ENCODE measurements at places on chromosomes 12 and 14.

- peak; percentile 21 for DNase-seq
Measured at GRCh38 chr12:46983959-46984841, 95.2 kb upstream of the PCED1B start.

DNA sequence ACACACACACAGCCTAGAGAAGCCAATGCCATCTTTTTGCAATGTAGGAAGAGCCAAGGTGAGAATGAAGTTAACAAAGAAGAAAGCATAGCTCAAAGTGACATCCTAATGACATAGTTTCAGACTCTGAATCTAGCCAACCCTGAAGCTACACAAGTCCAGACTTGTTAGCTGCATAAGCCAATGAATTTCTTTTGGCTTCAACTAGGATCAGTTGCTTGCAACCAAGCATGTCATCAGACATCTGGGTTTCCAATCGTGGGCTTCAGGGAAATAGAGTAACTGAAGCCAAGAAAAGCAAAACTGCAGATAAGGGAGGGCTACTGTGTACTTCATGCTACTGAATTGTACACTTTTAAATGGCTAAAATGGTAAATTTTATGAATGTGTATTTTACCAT lies 4.4 kb upstream of the GPHN start:
- DNase-seq = no peak

DNA sequence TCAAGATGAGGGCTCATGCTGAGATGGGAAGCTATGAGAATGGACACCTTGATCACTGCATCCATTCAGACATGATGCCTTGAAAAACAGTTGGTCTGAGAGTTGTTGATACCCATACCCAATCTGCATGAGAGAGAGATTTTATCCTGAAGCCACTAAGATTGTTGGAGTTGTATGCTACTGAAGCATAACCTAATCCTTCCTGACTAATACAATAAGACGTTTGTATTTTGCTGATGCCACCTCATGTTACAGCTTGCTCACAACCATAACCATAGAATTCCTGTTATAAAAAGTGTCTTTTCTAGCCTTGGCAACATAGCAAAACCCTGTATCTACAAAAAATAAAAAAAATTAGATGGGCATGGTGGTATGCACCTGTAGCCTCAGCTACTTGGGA lies 12.7 kb upstream of the SERPINA1 start:
- no peak for DNase-seq

GRCh38 chr14:57712102-57712501 lies 153.8 kb downstream of the SLC35F4 start:
- no peak for DNase-seq

DNA sequence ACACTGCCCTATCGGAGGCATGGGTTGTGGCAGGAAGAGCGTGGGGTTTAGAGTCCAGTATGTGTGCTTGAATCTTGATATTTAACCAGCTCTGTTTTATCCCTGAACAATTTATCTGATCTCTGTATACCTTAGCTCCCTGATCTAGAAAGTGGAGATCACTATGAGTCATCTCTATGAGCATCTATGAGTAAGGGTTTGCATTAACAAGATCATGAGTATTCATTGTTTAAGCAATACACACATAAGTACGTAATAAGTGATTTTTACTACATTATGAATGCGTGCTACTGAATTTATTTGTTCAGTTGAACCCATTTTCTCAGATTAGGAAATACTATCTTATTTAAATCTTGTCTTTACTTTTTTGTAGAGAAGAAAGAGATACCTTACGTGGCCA lies 49.4 kb downstream of the GPATCH2L start:
- no peak for DNase-seq

DNA sequence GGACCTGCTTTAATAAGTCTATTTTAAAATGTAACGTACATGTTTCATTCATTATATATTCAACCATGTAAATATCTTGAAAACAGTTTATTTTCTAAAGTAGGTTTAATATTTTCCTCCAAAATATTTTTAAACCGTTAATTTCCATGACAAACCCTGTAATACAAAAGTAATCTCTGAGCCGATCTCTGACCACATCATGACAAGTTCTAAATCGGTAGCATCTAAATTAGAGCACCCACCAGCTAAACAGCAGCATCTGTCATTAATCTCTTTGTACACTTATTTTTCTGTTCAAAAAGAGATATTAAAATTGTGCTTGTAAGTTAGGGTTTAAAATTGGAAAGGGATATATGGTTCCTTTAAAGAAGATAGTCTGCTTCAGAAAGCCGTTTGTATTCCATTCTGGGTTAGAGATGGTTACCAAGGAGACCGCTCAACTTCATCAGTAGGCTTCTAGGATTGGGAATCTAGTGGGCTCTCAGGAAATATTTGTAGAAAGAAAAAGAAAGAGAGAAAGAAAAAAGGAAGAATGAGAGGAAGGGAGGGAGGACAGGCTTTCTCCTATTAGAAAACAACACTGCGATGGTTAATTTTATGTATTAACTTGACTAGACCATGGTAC lies 232.5 kb upstream of the FOXN3 start:
- no peak for DNase-seq

- no peak for DNase-seq
Measured at GRCh38 chr12:92695577-92695976, 7.2 kb upstream of the PLEKHG7 start.

GRCh38 chr14:75667099-75667765 lies 6.2 kb downstream of the TTLL5 start:
- no peak for DNase-seq

GRCh38 chr12:17104801-17105200 lies 498.8 kb upstream of the LMO3 start:
- DNase-seq = no peak

DNA sequence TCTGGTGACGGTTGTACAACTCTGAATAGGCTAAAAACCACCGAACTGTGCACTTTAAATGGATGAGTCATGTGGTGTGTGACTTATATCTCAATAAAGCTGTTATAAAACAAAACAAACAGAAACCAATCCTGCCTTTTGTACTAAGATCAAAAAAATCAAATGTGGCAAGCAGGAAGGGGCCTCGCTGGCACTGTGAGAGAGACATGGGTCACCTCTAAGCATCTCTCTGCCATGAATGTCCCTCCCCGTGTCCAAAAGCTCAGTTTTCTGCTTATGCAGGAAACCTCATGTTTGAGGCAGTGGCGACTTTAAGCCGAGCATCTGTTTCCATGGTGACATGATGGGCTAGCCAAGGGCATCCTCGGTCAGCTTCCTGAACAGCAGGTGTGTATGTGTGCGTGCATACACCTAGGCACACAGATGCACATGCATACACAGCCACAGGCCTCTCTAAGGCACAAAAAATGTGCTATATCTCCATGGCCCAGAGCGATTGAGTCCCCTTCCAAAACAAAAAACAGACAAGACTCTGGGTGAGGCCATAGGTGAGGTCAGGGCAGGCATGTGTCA lies 44.4 kb downstream of the ARL6IP4 start:
- no peak for DNase-seq

GRCh38 chr14:93729993-93730392 lies 58.3 kb downstream of the PRIMA1 start:
- DNase-seq = no peak

DNA sequence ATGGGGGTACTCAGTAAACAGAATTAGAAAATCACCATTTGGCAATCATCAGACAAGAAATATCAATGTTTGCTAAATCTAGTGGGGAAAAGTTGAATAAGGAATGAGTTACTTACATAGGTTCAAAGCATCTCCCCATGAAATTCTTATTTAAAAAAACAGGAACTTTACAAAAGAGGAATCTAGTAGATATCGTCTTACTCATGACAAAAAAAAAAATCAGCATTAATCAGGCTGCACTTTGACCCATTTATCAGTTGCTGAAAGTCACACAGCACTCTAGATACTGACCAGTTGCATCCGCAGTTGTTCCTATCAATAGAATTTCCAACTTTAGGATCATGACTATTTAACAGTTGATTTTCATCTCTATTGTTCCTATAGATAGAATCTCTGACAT lies 5.8 kb upstream of the DICER1 start:
- no peak for DNase-seq

- DNase-seq = no peak
Measured at GRCh38 chr12:6959058-6959804, 8.1 kb downstream of the PTPN6 start.

GRCh38 chr14:102211240-102211639 lies 71.5 kb downstream of the WDR20 start:
- no peak for DNase-seq

- DNase-seq = peak; percentile 5
Measured at GRCh38 chr12:43444940-43445564, 107.0 kb downstream of the ADAMTS20 start.

- no peak for DNase-seq
Measured at GRCh38 chr14:71932229-71932981, at the start of gene RGS6. TSS of gene RGS6 (plus strand) at chr14:71932429.

DNA sequence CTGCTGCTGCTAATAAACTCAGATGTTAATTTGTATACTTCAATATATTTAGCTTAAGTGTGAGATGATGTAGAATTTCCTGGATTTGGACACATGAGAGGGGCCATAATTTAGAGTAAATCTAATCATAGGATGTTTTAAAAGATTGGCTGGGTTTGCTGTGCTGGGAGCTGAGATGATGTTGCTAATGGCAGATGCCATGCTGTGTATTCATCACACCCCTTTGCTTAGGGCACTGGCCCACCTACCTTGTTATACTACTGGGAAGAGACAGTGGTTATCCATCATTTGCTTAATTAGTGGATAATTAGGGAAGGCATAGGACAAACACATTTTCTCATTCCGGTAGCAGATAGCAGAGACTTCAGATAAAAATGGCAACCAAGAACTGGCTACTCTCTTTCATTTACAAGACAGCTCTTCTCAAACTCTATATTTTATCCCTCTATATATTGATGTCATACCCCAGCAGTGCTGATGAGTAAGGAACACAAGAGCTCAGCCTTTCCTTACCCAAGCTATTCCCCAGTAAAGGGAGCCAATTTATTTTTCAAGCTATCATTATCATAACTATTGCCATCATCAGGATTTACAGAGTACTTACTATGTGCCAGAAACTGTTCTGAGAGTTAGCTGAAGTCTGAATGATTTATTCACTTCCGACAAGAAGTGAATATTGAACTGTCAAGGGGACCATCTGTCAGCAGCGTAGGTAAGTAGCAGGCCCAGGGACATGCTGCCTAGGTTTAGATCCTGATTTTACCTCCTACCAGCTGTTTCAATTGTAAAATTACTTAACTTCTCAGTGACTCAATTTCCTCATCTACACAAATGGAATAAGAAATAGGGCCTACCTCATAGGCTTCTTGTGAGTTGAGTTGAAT lies 204.6 kb upstream of the FLRT2 start:
- no peak for DNase-seq

DNA sequence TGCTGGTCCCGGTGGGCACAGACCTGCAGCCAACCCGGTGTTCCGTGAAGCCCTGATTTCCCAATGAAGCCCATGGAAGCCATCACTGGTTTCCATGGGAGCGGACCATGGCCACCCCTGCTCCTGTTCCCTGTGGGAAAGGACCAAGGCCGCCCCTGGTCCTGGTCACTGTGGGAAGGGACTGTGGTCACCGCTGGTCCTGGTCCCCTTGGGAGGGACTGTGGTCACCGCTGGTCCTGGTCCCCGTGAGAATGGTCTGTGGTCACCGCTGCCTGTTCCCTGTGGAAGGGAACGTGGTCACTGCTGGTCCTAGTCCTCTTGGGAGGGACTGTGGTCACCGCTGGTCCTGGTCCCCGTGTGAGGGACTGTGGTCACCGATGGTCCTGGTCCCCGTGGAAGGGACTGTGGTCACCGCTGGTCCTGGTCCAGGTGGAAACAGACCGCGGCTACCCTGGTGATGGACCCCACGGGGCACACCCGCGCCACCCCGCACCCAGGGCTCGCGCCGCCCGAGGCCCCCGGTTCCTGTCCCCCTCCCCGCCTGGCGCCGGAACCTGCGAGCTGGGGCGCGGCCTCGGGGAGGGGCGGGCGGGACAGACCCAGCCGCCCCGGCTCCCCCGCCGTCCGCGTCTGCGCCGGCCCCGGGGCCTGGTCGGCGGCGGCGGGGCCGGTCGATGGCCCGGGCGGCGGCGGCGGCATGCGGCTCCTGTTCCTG lies at the start of gene GLT1D1:
Gene GLT1D1, plus strand, starts transcription at position 594 of the 715 bp plus-strand sequence. Its CDS starts 104 bp downstream, at position 698.
- no peak for DNase-seq

DNA sequence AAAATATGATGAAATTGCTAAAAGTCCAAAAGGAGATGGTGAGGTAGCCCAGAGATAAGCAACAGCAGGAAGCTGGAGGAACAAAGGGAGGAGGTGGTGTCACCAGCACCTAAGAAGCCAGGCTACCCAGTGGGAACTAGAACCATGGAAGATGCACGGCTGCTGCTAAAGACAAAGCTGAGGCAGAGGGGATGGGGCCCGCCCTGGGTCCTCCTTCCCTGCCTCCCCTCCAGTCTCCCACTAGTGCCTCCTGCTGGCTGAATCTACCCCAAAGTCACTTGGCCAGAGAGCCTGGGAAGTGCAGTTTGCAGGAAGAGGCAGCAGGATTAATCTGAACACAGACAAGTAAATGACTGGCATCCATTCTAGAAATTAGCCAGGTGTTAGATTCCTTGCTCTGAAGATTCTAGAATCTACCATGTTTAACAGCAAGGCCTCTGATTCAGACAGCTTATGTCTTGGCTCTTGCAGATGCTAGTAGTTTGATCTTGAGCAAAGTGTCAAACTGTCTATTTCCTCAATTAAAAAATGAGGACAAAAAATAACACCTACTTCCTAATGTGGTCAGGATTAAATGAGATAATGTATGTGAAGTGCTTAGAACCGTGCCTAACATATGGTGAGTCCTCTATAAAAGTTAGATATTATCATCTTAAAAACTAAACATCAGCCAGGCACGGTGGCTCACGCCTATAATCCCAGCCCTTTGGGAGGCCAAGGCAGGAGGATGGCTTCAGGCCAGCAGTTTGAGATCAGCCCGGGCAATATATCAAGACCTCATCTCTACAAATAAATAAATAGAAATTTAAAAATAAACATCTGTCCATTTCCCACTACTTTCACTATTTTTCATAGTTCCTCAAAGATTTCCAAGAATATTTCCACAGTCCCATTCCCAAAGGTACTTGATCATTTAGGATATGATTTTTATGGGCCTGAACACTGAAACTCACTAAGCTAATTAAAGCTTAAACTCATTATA lies 5.8 kb upstream of the LRP10 start:
- DNase-seq = no peak

DNA sequence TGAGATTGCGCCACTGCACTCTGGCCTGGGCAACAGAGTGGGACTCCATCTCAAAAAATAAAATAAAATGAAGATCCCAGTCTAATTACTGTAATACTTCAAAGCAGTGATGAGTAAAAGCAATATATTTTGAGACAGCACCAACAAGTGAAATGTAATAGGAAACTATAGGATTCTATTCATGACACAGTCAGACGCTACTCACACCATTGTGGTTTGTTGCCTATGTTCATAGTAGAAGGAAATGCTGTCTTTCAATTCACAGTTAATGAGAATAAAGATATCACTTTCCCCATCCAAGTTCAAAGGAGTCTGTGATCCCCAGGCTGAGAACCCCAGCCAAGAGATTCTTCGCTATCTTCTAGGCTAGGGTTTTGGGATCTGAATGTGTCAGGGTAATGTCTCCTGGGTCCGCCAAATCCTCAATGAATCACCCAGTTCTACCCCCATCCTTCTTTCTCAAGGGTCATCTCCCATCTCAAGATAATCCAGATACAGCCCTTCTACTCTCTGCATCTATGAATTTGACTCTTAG lies 16.6 kb upstream of the DTX1 start:
- no peak for DNase-seq
